ENCODE measurements at places on chromosomes 6 and 20.

GRCh38 chr6:11712760-11713159 is 65.8 kb downstream of the ADTRP start:
- DNase-seq: no peak

GRCh38 chr6:72553531-72554511 is 68.0 kb upstream of the KCNQ5 start:
- DNase-seq: no peak

DNA sequence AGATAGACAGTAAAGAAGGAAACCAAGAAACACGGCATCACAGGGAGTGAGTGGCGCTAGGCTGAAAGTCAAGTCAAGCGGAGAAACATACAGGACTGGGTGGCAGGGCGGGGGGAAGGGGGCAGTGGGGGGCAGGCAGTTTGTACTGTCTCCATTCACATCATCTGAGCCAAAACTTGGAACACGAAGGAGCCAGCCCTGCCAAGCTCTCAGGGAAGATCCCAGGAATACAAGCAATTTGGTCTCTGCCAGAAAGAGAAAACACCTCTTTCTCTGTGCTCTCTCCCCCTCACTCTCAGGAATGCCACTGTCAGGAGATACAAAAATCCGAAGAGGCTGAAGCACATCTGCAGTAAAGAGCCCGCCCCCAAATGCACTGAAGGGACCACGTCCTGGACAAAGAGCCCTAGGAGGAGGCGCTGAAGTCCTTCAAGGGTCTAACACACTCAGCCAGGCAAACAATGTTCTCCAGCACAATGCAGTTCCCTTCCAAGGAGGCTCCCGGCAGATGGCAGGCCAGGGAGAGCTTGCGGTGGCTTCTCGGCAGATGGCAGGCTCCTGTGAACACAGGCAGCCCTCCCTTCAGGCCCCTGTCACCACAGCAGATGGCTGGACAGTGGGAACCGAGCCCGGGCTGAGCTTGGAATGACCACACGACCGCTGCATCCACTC is 90.0 kb downstream of the ATP9A start:
- no peak for DNase-seq

DNA sequence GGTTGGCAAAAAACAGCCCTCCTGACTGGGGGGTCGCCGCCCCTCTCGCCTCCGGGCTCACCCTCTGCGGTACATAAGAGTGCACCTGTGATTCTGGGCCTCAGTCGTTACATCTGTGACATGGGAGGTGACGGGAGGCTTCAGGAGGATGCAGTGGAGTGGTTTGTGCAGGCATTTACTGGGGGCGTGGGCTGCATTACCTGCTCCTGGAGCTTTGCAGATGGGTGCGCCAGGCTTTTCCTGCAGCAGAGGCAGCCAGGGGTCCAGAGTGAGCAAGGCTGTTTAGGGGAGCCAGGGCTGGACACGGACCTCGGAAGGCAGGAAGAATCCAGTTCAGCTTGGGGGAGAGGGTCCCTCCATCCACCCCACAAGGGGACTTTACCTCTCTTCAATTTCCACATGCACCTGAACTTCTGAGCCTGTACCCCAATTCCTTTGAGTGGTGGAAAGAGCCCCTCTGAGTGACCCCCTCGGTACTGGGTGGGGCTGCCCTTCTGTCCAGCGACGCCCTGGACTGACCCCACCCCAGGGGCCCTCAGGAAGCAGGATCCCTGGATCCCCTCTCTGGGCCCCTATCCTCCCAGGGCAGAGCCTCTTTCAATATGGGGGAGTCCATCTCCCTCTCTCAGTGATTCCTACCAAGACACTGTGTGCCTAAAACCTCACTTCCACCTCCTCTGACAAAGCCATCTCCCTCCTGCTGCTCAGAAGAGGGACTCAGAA is 134.0 kb downstream of the TAF4 start:
- no peak for DNase-seq

DNA sequence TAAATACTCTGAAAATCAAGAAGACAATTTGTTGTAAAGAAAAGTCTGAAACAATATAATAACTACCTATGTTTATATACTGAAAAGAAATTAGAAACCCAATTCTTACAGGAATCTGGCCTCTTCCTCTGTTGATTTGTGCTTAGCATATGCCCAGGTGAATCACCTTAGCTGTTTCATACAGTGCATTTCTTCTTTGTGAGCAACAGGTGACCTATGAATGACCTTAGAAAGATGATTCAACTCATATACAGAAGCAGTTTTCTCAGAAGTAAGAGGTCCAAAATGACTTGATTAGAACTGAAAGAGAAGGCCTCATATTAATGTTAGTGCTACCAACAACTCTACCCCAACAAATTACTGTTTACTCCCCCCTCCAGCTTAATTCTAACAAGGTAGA is 419.5 kb upstream of the ID4 start:
- DNase-seq: no peak

GRCh38 chr6:106747139-106747538 is 117.8 kb downstream of the QRSL1 start:
- DNase-seq: no peak

DNA sequence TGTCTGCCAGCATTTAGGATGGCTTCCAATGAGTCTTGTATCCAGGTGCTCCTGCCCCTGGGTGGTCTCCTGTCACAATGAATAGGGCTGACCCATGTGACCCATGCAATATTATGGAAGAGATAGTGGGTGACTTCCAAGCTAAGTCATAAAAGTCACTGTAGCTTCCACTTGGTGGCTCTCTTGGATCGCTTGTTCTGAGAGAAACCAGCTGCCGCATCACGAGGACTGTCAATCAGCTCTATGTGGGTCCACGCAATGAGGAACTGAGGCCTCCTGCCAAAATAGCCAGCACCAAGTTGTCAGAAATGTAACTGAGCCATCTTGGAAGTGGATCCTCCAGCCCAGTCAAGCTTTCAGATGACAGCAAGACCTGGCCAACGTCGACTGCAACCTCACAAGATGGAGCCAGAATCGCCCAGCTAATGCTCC is 14.9 kb upstream of the MATN4 start:
- peak; percentile 22 for DNase-seq

- no peak for DNase-seq
These were observed 108.4 kb upstream of the INSM1 start for GRCh38 chr20:20259533-20259932.

- DNase-seq: no peak
These were observed 19.2 kb downstream of the PDE7B start for GRCh38 chr6:135870722-135871121.

DNA sequence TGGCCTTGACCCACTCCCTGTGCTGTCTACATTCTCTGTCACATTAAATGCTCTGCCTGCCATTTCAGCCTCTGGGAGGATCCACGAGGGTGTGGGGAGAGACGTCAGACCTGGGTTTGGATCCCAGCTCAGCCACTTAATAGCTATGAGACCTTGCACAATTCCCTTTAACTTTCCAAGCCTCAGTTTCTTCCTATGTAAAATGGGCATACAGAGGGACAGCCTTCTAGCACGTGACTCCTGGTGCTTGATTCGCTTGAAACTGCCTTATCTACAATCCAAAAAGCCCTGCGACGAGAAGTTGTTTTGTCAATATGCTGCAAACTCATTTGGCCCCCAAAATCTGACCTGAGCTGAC is 40.0 kb downstream of the TOX2 start:
- no peak for DNase-seq

GRCh38 chr6:3228771-3229565 is 1.5 kb upstream of the TUBB2B start:
- DNase-seq: no peak

DNA sequence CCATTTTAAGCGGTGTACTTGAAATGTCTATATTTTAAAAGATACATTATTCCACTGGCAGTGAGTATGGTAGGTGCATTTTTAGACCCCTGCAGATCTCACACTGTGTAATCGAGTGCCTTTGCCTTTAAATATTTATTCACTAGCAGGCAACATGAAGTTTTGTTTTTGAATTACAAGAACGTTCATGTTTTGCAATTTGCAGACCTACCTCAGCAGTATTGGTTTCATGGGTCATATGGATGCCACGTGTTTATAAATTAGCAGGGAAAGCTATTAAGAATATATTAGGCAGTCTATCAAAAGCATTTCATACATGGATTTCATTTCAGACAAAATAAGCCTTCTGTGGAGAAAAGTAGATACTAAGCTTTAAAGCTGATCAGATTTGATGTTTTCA is 7.2 kb downstream of the MAP3K4 start:
- no peak for DNase-seq

- no peak for DNase-seq
These were observed 30.1 kb downstream of the SF3B5 start for GRCh38 chr6:144065213-144065660.

- DNase-seq: no peak
These were observed 6.0 kb downstream of the POU3F2 start for GRCh38 chr6:98840385-98840784.

DNA sequence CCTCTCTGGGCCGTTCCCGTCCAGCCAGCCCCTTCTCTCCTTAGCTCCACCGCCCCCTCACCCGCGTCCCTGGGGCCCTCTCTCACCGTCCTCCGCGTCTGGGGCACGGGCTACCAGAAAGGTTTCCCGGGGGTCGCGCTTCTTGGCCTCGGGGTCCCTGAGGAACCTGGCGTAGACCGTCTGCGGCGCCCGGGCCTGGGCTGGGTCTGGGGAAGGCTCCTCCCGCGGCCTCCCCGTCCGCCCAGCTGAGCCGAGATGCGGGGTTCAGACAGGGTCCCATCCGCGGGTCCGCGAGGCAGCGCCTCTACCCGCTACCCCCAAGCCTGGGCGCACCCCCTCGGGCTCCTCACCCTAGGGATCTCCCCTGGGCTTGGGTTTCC is 1.1 kb downstream of the TULP1 start:
- no peak for DNase-seq
